Naive B cell (primary cell): ENCODE measurements at places on chromosomes 11 and 22.

DNA sequence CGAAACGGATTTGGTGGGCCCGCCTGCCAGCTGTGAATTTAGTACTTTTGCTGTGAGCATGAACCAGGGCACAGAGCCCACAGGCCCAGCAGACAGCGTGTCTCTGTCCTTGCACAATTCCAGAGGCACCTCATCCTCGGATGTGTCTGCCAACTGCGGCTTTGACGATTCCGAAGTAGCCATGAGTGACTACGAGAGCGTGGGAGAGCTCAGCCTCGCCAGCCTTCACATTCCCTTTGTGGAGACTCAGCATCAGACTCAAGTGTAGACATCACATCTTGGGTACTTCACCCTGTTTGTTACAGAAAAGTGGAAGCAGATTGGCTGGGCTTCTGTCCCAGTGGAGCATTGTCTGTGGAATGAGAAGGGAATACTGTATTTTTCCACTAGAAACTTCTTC is 78.6 kb upstream of the MTNR1B start:
- H3K27me3 ChIP-seq = no peaks in the 10 kb centered on the region
- no peaks in the 10 kb centered on the region for H3K4me1 ChIP-seq
- no peak for DNase-seq
- no peak overlapping the region for H3K27ac ChIP-seq

- H3K27ac ChIP-seq = no peak overlapping the region
- H3K4me1 ChIP-seq = peaks cover 54% of the 10 kb centered on the region
- no peak for DNase-seq
- H3K4me3 ChIP-seq = no peak overlapping the region
These were observed 87.1 kb downstream of the FAM76B start for GRCh38 chr11:95702526-95702925.

GRCh38 chr11:107747622-107748021 is 35.8 kb upstream of the SLN start:
- H3K4me1 ChIP-seq = no peaks in the 10 kb centered on the region
- H3K4me3 ChIP-seq = no peak overlapping the region
- H3K27ac ChIP-seq = no peak overlapping the region
- no peak for DNase-seq
- no peaks in the 10 kb centered on the region for H3K36me3 ChIP-seq

GRCh38 chr11:81359476-81359875 is 1374.2 kb downstream of the FAM181B start:
- no peaks in the 10 kb centered on the region for H3K4me1 ChIP-seq
- no peak overlapping the region for H3K27ac ChIP-seq
- no peaks in the 10 kb centered on the region for H3K36me3 ChIP-seq

DNA sequence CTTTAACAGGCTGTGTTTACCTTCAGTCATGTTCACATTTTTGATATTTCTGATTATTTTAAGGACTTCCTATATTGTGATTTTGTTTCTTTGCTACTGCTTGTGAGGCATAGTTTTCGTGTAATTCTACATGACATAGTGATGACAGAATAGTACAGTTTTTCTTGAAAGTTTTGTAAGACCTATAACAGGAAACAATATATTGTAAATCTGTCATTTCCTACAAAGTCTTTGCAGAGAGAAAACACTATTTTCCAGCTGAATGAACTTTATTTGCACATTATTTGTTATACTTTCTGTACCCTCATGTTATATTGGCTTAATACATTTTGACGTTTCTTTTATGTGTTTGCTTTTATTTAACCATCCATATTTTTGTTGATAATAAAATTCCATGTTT is 191.1 kb downstream of the TMEM135 start:
- no peak overlapping the region for H3K4me3 ChIP-seq
- DNase-seq = no peak

DNA sequence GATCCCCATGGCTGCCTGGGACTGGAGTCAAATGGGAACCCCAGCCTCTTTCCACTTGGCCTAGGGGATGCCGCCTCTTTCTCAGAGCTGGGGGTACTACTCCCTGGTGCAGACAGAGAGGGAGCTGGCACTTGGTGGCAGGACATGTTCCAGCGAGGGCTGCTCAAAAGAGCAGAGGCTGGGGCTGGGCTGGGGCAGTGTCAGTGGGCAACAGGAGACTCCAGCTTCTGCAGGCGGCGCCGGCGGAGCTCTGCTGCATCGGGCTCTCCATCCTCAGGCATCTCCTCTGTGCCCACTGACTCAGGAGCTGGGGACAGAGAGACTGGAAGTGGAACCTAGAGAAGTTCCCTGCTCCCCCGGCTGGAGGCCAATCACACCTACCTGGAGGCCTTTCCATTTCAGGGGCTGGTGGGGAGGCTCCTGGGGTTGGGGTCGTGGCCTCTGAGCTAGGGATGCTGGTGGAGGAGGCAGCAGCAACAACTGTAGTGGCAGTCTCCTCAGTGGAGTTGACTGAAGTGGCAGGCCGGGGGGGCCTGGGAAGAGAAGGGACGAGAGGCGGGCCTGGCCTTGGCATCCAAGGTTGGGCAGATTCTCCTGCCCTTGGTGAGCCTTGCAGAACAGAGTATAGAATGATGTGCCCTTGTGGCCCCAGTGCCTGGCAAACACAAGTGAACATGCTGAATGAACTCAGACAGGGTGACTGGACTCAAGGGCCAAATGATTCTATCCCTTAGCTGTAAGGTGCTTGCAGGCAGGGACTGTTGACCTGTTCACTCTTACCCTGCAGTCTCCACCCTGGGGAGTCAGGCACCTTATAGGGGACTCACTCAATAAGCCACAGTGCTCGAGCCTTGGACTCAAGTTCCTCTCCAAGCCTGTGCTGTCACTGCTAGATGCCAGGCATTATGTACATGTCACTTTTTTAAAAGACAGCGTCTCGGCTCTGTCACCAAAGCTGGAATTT is 5.9 kb downstream of the SYVN1 start:
- no peak overlapping the region for H3K27ac ChIP-seq
- no peaks in the 10 kb centered on the region for H3K27me3 ChIP-seq
- peaks cover 6% of the 10 kb centered on the region for H3K36me3 ChIP-seq
- peaks cover 57% of the 10 kb centered on the region for H3K4me1 ChIP-seq
- DNase-seq = no peak
- no peak overlapping the region for H3K4me3 ChIP-seq

GRCh38 chr11:125102510-125102909 is 8.9 kb downstream of the TMEM218 start:
- no peak overlapping the region for H3K27ac ChIP-seq
- peaks cover 11% of the 10 kb centered on the region for H3K4me1 ChIP-seq
- no peak overlapping the region for H3K4me3 ChIP-seq

DNA sequence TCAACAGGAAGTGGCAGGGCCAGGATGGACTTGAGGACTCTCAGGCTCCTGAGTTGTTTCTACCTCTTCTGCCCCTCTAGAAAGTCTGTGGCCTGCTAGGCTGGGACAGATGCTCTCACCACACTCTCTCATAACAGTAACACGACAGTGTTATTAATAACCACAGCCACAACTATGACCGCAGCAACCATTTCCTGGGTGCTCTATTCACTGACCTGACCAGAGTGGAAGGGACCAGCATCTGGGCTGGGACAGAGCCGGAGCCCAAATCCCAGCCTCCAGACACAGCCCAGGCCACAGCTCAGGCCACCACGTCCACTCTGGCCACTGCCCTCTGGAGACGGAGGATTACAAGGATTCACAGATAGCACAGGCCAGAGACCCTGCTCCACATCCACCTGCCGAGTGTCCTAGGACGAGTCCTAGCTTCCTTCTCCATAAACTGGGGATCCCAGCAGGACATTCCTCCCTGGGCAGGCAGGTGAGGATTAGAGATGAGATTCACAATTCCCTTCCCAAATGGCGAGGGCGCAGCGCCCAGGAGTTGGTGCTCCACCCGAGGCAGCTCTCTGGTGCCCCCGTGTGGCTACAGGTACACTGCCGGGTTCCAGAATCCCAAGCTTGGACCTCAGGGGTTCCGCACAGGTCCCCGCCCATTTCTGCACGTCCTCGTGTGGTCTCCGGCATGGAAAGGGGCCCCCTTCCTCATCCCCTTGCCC is 7.1 kb downstream of the PNPLA5 start:
- H3K4me1 ChIP-seq = peaks cover 4% of the 10 kb centered on the region
- peaks cover 20% of the 10 kb centered on the region for H3K27me3 ChIP-seq
- no peak overlapping the region for H3K4me3 ChIP-seq
- H3K36me3 ChIP-seq = no peaks in the 10 kb centered on the region
- H3K27ac ChIP-seq = no peak overlapping the region
- DNase-seq = no peak

- peaks cover 8% of the 10 kb centered on the region for H3K4me1 ChIP-seq
- H3K36me3 ChIP-seq = peaks cover 7% of the 10 kb centered on the region
- H3K4me3 ChIP-seq = no peak overlapping the region
These were observed 54.4 kb downstream of the TRAF6 start for GRCh38 chr11:36455658-36456111.

DNA sequence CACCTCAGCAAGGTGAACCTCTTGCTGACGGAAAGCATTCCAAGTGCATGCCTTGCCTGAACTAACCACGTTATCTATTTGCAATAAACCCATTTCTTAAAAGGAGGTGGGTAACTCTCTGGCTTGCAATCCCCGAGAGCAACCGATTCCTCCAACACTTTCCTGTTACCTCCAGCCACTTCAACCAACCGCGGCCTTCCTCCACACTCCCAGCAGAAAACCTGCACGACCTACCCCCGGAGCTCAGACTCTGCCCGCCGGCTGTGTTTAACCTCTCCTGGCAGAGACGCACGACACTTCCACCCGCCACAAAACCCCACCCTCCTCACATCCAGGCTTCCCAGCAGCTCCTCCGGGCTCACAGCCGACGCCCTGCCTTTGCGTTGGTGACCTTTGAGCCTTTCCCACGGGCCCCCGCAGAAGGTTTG is 708 bp downstream of the SCO2 start:
- DNase-seq = no peak
- H3K4me1 ChIP-seq = peaks cover 31% of the 10 kb centered on the region
- no peak overlapping the region for H3K27ac ChIP-seq
- no peaks in the 10 kb centered on the region for H3K27me3 ChIP-seq
- H3K36me3 ChIP-seq = no peaks in the 10 kb centered on the region

- no peaks in the 10 kb centered on the region for H3K36me3 ChIP-seq
- peaks cover 7% of the 10 kb centered on the region for H3K27me3 ChIP-seq
- H3K4me3 ChIP-seq = no peak overlapping the region
- H3K4me1 ChIP-seq = no peaks in the 10 kb centered on the region
- no peak for DNase-seq
These were observed 11.2 kb downstream of the NLRP14 start for GRCh38 chr11:7031471-7031871.

DNA sequence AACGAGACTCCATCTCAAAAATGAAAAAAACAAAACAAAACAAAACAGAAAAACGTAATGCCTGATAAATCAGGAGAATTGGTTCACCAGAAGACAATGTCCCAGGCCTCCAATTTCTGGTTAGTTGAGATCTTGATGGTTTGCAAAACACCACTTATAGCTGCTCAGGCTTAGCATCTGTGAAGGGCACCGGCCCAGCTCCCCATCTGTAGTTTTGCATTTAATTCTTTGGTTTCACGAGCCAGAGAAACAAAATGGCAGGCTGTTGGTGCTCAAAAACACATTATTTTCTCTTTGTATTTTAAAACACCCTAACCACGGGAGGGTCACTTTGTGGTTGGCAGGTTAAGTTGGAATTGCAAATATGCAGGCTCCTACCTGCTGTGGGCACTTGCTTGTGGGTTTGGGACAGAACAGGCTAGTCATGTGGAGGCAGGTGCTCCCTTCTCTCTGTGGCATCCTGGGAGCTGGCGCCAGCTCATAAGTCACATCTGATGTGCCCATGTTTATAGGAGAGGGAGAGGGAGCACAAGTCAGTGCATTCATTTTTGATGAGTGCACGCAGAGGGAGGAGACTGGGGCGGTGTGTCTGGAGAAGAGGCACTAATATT is 145.9 kb downstream of the CEP164 start:
- H3K4me3 ChIP-seq = no peak overlapping the region
- H3K27ac ChIP-seq = no peak overlapping the region
- H3K27me3 ChIP-seq = peaks cover 16% of the 10 kb centered on the region
- no peaks in the 10 kb centered on the region for H3K36me3 ChIP-seq
- no peak for DNase-seq
- H3K4me1 ChIP-seq = no peaks in the 10 kb centered on the region

- no peaks in the 10 kb centered on the region for H3K36me3 ChIP-seq
- H3K27ac ChIP-seq = peak overlapping the region; percentile 93
- no peak for DNase-seq
- peak overlapping the region; percentile 98 for H3K4me3 ChIP-seq
- no peaks in the 10 kb centered on the region for H3K27me3 ChIP-seq
- H3K4me1 ChIP-seq = peaks cover 14% of the 10 kb centered on the region
These were observed 650 bp upstream of the NUP50 start for GRCh38 chr22:45163099-45163450.

DNA sequence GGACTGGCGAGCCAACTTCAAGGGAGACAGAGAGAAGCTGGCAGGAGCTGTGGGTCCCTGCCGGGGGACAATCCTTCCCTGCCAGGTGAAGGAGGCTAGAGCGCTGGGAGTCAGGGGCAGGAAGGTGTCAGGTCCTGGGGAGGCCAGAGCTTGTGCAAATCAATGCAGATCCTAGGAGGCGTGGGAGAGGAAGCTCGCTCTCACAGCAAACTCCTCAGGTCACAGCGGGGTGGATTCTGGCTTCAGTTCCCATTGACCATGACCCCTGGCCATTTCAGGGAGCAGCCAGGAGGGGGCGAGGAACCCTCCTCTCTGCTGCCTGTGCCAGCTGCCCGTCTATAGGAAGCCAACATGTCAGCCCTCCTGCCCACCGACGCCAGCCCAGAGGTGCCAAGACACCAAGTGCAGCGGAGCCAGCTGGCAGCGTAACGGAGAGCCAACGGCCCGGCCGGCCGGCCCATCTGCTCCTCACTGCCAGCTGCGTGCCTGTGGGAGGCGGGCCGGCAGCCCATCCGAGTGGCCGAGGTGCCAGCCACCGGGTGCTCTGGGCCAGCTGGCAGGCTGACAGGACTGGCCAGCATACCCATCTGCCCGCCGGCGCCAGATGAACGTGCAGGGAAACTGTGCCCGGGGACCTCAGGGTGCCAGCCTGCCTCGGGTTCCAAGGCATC is 374.8 kb downstream of the MIAT start:
- H3K27ac ChIP-seq = no peak overlapping the region
- no peak for DNase-seq
- H3K36me3 ChIP-seq = no peaks in the 10 kb centered on the region
- H3K27me3 ChIP-seq = peaks cover 25% of the 10 kb centered on the region

GRCh38 chr11:120590472-120590871 is 78.9 kb downstream of the GRIK4 start:
- H3K27ac ChIP-seq = no peak overlapping the region
- no peak overlapping the region for H3K4me3 ChIP-seq
- peaks cover 5% of the 10 kb centered on the region for H3K36me3 ChIP-seq
- H3K27me3 ChIP-seq = peaks cover 53% of the 10 kb centered on the region

GRCh38 chr11:57223601-57224000 is 13.4 kb downstream of the APLNR start:
- H3K27me3 ChIP-seq = peaks cover 12% of the 10 kb centered on the region
- H3K36me3 ChIP-seq = no peaks in the 10 kb centered on the region
- H3K27ac ChIP-seq = no peak overlapping the region
